T-helper 17 cell (primary cell): ENCODE measurements at places on chromosomes 7 and 10.

DNA sequence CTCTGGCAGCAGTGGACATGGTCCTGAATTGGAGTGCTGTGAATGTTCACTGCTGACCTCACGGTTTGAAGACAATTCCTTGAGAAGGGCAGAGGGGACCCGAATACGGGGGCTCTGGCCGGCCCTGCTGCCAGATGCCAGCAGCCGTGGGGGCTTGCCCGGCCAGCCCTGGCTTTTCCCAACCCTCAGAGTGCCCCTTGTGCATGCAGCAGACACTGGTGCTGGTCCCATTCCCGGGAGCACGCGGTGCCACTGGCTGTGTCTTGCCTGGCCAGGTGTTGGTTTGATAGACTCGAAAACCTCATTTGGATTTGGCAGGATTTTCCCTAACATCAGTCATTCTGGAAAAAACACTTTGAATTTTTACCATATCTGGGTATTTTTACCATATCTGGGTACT lies 49.1 kb downstream of the LHPP start:
- DNase-seq = no peak

DNA sequence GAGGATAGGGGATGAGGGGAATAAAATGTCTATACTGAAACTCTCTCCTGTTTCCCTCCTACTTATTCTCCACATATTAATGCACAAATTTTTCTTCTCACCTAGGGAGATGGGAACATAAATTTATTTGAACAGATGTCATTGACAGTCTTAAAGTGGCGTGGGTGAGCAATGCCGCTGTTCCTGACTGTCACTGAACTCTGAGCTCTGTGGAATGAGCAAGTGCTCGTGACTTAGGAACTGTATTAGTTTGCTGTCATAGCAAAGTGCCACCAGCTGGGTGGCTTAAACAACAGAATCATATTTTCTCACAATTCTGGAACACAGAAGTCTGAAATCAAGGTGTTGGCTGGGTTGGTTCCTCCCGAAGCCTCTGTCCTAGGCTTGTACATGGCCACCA lies 29.1 kb downstream of the INPP5F start:
- no peak for DNase-seq

DNA sequence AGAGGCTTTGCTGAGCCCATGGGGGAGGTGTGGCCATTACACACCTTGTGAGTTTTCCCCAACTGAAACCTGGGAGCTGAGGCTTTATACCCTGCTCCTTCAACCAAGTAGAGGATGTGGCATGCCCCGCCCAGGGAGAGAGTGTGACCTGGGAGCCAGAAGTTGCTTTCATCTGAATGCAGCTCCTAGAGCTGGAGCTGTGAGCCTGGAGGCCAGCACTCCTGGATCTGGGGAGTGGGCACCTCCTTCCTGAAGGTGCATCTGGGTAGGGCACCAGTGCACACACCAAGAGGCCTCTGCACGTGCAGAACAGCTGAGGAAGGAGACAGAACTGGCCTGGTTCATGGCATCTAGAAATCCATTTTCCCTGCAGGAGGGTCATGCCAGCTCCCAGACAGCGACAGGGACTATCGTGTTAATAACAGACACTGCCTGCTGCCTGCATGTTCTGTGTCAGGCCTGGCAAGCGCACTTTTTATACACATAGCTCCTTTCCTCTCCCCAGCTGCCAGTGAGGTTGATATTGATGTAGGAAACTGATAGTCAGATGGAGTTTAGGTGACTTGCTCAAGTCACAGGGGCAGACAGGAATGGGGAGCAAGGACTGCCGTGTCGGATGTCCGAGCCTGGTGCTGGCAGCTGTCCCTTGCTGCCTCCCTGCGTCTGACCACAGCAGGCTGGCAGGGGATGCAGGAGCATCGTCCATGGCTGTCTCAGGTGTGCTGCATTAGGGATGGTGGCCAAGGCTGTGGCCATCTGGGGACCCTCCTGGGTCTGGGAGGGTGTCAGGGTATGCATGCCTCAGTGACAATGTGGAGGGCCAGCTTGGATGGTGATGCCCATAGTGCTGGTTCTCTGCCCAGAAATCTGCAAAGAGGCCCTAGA lies 189.9 kb upstream of the CXCL12 start:
- DNase-seq = no peak

- no peak for DNase-seq
Observed at GRCh38 chr7:38327637-38328036, 54.2 kb upstream of the TARP start.

- no peak for DNase-seq
Observed at GRCh38 chr10:93072713-93073538, 767 bp upstream of the CYP26A1 start.

DNA sequence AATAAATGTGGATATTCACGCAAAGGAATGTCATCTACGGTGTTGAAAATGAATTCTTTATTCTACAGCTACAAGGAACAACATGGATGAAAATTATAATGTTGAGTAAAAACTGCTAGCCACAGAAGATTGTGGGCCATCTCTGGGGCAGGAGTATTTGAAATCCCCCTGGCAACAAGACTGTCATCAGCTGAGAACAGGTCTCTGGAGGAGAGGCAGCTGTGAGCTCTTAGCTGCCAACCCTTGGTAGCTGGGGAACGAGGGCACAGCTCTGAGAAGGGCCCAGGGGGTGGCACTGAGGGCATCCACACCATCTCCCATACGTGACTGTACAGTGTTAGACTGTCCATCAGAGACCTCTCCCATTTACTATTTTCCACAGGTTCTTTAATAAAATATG lies 340.1 kb upstream of the MGMT start:
- DNase-seq = no peak

DNA sequence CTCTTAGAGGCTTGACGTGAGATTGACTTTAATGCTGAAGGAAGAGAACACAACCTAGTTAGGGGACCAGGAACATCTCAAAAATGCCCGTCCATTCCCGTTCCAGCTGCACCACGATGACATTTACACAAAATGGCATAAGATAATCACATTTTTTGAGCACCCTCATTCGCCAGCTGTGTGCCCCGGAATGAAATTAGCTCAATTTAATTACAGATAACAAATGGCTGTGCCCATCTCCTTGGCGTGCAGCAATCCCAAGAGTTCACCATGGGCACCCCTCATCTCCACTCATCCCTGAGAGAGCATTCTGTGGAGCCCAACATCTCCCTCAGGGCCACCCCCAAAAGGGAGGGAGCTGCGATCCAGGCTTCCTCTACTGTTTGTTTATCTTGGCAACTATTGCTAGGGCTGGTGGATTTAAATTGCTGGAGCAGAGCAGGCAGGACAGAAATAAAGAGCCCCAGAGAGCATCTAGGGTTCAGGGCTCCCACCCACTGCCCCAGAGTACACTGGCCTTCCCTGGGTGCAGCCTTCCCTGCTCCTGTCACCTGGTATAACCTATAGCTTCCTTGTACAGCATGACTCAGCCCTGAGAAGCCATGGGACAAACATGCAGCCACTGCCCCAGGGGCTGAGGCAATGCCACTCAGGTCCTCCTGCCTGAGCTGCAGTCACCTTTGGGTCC lies 263.5 kb downstream of the ZEB1 start:
- no peak for DNase-seq

DNA sequence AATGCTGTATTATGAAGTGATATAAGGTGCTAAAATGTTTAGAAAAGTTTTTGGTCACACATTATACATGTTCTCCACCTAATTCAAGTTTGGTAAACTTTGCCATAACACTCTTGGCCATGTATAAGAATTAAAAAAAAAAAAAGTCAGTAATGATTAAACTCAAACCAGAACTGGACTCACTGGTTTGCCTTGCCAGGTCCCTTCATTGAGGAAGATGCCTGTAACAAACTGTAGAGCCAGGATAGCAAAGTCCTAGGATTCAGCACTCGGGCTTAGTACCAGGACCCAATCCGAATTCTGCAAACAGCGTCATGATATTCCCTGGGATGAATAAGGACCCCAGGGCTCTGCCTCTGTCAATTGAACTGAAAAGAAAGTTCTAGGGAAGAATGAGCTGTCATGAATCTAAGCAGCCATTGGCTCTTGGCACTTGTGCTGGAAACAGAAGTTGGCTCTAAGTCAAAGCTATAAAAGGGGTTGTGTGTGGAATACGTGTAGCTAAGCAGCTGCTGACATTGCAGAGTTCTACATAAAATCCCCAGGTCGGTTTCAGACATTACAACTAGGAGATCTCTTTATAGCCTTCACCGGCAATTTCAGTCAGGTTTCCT lies 216.9 kb downstream of the C7orf25 start:
- no peak for DNase-seq

DNA sequence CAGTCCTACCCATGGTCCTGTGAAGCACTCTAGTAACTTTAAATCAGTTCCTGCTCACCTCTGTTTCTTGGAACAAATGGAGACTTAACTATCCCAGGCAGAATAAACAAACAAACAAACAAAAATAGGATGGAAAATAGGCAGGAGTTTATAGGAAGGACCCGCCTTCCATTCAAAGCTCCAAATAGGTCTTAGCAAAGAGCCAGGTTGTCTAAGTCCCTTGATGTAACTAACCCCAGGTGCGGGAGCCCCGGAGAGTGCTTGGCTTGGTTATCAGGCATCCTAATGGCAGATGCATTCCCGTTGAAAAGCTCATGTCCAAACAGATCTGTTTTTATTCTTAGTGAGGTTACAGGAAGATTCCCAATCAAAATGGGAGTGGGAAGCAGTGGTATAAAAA lies 2.2 kb downstream of the IFIT2 start:
- no peak for DNase-seq

- no peak for DNase-seq
Observed at GRCh38 chr10:74199315-74199714, 48.3 kb downstream of the ADK start.

DNA sequence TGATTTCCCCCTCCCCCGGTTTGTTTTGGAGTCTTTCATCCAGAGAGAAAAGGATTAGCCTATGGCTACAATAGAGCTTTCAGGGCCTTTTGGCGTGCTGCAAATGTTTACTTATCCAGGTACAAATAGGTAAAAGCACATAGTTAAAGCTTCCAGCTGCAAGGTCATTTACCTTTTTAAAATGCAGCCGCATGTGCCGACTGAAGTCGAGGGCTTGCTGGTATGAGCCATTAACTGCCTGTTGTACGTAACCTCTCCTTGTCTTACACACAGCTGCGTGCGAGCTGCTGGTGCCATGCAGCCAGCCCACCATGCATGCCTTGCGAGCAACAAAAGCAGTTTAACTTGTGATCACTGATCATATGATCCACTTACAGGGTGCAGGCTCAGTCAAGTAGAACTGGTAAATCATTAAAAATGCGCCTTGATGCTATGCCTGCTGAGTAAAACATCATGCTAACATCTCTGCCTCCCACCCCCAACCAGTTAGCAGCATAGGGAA lies 866.4 kb downstream of the LRMDA start:
- DNase-seq = no peak

GRCh38 chr10:86693275-86693674 lies 25.0 kb downstream of the LDB3 start:
- no peak for DNase-seq

DNA sequence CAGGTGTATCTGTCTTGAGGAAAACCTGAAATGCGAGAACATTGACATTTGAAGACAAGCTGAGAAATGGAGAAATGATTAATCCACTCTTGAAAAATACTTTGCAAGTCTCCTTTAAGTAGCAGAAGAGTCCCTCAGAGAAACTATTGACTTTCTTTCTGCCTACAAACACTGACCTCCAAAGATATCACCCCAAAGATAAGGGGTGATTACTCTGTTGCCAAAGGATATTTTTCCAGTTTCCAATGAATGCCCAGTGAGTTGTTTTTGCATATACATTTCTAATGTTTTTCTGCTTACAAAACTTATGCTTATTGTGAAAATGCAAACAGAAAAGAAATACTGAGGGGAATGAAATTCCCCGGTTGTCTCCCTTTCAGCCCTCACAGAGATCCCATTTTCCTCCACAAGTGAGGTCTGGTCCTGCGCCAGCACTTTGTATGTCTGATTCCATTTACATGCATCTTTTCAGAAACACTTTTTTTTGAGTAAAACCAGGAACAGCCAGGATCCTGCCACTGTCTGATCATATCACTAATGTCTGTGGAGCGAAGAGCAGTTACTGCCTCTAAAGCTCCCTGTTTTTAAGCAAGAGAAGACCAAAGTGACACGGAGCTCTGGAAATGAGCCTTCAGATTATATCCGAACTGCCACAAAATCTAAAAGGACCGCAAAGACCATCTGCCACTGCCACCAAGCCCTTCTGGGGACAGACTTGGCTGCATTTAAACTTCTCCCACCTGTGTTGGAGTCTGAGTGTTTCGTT lies 82.9 kb upstream of the PDCD4 start:
- no peak for DNase-seq

DNA sequence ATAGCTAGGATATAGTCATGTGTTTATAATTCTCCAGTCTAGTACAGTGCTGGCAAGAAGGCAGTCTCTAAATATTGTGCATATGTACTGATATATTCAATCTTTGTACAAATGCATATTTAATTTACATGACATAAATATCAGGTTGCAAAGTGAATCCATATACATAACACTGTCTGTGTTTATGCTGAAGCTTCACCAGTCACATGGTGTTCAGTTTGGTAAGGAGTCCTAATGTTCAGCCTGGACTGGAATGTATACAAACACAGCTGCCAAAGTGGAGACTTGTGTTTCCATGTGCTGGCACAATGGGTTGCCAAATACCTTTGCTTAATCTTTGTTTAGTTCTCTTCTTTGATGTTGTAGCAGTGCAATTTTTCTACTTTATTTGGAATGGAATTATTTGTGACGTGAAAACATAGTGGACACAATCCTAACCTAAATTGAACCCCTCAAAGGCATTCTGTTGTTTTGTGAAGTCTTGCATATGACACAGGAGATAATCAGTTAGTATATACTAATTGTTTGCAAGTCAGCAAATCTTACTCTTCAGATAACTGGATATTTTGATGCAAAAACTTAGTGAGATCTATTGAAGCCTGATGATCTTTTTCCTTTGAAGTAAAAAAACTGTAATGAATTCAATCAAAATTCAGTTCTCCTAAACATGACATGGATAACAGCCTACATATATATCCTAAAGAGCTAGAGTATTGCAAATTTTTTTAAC lies 17.3 kb upstream of the ARL4A start:
- no peak for DNase-seq

GRCh38 chr10:132593389-132593788 lies 55.8 kb downstream of the INPP5A start:
- DNase-seq = no peak

- DNase-seq = no peak
Observed at GRCh38 chr7:139640681-139641080, 117.2 kb downstream of the CLEC2L start.

DNA sequence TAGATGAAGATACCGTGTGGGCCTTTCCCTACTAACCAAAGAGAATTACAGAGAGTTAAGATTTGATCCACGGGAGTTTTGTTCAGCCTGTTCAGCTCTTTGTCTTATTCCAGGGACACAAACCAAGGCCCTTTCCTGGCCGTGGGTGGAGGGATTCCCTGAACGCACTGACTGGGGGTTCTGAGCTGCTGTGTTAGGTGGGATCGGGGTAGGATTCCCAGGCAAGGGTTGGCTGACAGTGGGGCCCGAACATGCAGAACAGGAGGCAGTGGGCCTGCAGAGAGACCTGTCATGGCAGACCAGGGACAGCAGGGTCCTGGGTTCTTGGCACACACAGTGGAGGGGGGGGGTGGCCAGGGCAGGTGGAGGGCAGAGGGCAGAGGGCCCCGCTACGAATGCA lies 89.5 kb upstream of the MKI67 start:
- no peak for DNase-seq
